Aorta (tissue), 5 donors: ENCODE measurements at places on chromosomes 6 and 20. TPM values are rescaled to one million over a fixed set of nuclear protein-coding genes. Genes with fewer than 3 reads are reported as not detected.

GRCh38 chr6:92723390-92723931 lies 695.9 kb downstream of the EPHA7 start:
- DNase-seq = no peak

- DNase-seq = no peak
Measured at GRCh38 chr6:8079126-8079525, 14.9 kb upstream of the BLOC1S5 start.

GRCh38 chr6:120871416-120872261 lies 462.6 kb downstream of the TBC1D32 start:
- DNase-seq = peak; percentile 42

- no peak for DNase-seq
Measured at GRCh38 chr6:259901-260508, 32.3 kb upstream of the DUSP22 start.

GRCh38 chr6:81820980-81821379 lies 68.5 kb upstream of the TENT5A start:
- DNase-seq = no peak

- no peak for DNase-seq
Measured at GRCh38 chr6:6650839-6651238, 62.3 kb downstream of the LY86 start.

- DNase-seq = no peak
Measured at GRCh38 chr6:158894193-158894592, 75.0 kb upstream of the EZR start.

GRCh38 chr6:132927713-132928112 lies 113.3 kb downstream of the RPS12 start:
- no peak for DNase-seq

GRCh38 chr6:125423047-125423446 lies 121.3 kb upstream of the HDDC2 start:
- no peak for DNase-seq

GRCh38 chr6:83313882-83314281 lies 117.0 kb downstream of the ME1 start:
- no peak for DNase-seq

DNA sequence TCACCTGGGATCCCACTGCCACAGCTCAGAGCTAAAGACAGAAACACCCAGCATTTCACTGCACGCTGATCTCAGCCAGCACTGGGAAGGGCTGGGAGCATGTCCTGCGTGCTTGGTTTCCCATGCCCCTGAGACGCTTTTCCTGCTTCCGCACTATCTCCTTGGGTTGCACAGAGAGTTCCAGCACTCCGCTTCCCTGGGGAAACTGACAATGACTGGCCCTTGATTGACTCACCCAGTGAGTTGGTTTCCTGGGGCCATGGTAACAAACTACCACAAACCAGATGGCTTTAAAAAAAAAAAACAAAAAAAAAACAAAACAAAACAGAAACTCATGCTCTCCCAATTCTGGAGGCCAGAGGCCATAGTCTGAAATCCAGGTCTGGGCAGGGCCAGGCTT lies 14.8 kb upstream of the MAS1L start:
- no peak for DNase-seq

DNA sequence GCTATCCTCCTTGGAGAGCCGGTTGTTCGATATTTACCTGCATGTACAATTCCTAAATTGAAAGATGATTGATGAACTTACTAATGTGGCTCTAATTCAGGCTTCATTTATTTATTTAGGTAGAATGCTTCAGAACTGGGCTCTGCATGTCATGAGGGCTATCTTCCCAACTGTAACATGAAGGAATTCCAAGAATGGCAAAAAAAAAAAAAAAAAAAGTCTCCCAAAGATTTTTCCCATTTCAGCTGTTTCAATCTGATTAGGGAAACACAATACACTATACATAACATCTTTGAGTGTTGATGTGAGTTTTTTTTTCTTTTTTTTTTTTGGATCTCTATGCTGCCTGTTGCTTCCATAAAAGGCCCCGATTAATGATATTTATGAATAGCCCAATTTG lies 120.1 kb upstream of the SHLD1 start:
- no peak for DNase-seq

DNA sequence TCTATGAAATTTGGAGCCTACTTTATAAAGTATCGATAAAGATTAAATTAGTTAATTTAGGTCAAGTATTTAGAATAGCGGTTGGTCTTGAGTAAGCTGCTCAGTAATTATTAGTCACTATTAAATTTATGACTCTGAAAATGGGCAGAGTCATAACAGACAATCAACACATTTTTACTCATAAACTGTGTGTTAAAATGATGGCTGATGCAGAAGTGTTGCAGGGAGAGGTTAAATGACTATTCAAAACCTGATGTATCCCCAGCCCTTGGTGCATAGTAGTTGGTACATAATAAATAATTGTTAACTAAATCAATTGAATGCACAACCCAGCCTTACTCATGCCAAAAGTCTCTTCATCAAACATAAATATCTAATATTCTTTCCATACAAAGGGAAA lies 30.6 kb downstream of the HIVEP2 start:
- DNase-seq = no peak

- DNase-seq = no peak
Measured at GRCh38 chr6:47716207-47716606, 17.8 kb downstream of the ADGRF4 start.

GRCh38 chr20:39338469-39339376 lies 376.6 kb downstream of the DHX35 start:
- DNase-seq = no peak

GRCh38 chr6:145427232-145427631 lies 308.1 kb downstream of the EPM2A start:
- DNase-seq = no peak

DNA sequence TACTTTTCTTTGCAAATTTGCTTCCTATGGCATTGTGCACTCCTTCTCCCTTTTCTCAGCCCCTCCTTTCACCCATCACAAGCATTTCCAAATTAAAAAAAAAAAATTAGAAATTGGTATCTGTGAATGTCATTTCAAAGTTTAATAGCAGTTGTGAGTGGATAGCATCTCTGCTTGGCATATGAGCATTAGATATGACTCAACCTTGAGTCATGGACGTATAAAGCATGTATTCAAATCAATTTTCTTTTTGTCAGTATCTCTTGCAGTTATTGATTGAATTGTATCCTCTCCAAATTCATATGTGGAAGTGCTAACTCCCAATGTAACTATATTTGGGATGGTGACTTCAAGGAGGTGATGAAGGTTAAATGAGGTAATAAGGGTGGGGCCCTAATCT lies 60.1 kb upstream of the MAP3K7 start:
- no peak for DNase-seq

DNA sequence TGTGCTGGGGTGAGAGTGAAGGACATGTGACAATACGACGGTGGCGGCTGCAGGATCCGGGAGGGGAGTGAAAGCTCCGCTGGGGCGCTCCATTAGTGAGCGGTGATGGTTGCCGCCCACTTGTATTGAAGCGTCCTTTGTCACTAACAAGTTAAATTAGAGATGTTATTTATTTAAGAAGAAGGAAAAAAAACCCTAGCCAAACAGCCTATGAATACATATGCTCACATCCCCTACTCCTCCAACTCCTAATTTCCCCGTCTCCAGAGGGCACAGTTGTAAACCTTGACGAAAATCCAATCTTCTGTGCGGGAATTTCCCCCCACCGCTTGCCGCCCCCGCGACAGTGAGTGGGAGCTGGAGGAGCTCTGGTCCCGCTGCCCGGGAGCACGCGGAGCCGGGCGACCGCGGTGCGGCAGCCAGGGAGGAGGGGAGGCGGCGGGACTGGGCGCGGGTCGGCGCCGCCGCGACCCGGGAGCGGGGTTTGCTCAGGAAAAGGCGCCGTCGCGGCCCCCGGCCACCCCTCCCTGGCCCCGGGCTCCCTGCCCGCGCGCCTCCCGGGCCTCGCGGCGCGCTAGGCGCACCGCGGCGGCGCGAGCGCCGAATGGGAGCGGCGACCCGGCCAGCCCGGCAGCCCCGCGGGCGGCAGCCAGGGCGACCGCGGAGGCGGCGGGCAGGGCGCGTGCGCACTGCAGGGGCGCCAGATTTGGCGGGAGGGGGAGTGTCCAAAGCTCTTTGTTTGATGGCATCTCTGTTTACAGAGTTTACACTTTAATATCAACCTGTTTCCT lies at the start of gene MYB:
MYB (plus strand) TSS at position 767 of the 791 bp plus-strand sequence. CDS start 206 bp downstream, outside the sequence.
- peak; percentile 57 for DNase-seq

- DNase-seq = no peak
Measured at GRCh38 chr6:160217073-160217472, 41.5 kb downstream of the SLC22A2 start.

DNA sequence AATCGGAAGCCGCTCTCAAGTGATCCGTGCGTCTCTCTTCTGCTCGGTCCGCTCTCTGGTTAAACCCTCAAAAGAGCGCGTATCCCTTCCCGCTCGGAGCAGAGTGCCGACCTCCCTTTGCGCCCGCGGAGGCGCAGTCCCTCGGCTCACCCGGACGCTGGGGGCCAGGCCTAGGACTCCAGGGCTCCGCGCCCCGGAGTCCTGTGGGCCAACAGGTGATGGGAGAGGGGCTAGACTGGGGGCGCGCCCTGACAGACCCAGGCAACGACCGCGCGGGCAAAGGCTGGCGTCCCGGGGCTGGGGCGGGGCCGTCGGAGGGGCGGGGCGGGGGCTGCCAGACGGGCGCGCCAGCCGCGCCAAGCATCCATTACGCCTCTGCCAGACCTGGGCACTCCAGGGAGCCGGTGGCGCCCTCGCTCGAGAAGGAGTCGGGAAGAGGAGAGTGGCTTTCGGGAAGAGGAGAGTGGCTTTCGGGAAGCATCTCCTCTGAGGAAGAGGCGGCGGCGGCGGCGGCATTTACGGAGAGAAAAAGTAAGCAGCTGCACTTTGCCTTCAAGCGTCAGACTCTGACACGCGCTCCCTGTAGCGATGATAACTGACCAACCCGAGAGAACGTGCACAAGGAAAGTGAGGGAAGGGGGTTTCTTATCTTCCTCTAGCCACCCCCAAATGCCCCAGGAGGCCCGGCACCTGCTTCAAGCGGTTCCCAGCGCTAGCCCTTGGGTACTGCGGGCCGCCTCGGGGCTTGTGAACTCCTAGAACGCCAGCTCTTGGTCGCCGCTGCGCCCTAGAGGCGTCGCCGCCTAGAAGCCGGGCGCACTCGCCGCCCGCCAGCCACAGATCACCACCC lies 2.6 kb downstream of the EPHA7 start:
- peak; percentile 41 for DNase-seq

GRCh38 chr20:51237278-51237677 lies 214.4 kb upstream of the KCNG1 start:
- no peak for DNase-seq

GRCh38 chr20:32206760-32207625 lies 550 bp downstream of the PLAGL2 start:
- no peak for DNase-seq

GRCh38 chr6:3356824-3357420 lies 98.2 kb downstream of the PSMG4 start:
- DNase-seq = peak; percentile 20

DNA sequence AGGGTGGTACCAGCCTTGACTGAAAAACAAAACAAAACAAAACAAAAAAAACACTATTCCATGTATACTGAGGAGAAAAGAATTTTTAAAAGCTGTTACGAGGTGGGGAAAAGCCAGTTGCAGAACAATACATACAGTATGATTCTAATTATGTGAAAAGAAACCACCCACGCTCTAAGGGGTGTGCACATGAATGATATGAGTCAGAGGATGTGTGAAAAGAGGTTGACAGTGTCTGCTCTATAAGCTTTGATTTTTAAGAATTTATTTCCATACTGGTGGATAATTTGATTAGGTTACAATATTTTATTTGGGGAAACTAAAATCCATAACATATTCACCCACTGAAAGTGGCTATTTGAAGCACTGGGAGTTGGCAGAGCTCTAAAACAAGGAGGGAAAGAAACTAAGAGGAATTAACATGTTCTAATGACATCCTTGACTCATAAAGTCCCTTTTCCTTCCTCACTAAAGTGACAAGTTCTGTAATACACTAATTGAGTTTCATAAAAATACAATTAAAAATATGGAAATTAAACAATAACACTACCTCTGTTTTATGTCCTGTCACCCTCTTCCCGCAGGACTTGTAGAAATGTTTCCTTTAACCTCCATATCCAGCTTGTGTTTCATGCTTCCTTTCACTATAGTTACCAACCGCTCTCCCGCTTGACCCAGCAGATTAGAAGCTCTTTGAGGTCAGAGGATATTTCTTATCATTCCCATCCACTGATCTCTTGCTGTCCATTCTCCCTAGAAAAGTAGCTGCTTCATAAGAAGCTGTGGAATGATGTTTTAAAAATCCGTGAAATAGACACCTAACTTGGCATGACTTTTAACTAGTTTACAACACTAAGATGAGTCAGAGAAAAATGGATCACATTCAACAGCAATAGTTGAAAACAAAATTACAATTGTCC lies 118.6 kb upstream of the CCDC28A start:
- DNase-seq = no peak

GRCh38 chr6:32492351-32492750 lies 37.7 kb downstream of the HLA-DRB5 start:
- DNase-seq = no peak

- DNase-seq = peak; percentile 57
Measured at GRCh38 chr20:50313827-50314677, 123.4 kb downstream of the CEBPB start.

DNA sequence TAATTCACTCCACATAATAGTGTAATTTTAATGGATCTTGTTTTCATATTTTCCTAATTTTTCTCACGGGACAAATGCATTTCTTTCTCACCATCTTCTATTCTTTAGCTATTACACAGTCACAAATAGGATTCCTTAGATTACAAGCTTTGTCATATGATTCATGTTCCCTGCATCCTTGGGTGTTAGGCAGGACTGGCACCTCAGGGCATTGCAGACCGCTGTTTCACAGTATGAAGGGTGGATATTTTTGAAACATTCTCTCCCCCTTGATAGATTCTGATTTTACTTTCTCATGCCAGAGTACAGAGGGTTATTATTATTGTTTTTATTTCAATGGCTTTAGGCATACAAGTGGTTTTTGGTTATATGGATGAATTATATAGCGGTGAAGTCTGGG lies 602.5 kb downstream of the PHF3 start:
- no peak for DNase-seq

DNA sequence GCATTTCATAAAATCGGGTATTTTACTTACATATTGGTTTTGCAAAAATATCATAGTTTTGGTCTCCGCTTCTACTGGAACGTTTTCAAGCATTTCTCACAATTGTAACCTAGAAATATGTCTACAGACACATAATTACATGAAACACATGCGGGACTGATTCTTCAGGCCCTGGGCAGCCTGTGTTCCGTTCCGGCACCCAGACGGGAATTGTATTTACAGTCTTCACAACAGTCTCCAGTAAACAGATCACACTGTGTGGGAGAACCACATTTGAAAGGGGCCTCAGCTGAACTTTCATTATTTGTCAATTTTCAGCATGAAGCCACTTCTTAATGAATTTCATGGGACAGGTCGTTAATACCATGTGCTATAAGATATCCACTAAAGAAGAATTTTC lies 196.9 kb downstream of the DST start:
- no peak for DNase-seq

The PAK5 gene
- polyA plus RNA-seq = 0.08 TPM

The CAP2 gene
- polyA plus RNA-seq = 22.7 TPM

The TMX4 gene
- 15.8 TPM for polyA plus RNA-seq

The COL11A2 gene
- polyA plus RNA-seq = 0.13 TPM

The OR2H1 gene
- not detected for polyA plus RNA-seq

The MEI4 gene
- polyA plus RNA-seq = 0.13 TPM

The HLA-DOB gene
- polyA plus RNA-seq = 0.26 TPM

The DNPH1 gene
- 87.4 TPM for polyA plus RNA-seq

The BMP2 gene
- 1.3 TPM for polyA plus RNA-seq

The PNPLA1 gene
- polyA plus RNA-seq = not detected

The PM20D2 gene
- polyA plus RNA-seq = 15.0 TPM

The C20orf141 gene
- not detected for polyA plus RNA-seq

The SLC12A5 gene
- polyA plus RNA-seq = not detected

The MYH7B gene
- polyA plus RNA-seq = 0.13 TPM

The C20orf144 gene
- polyA plus RNA-seq = not detected

The TAGAP gene
- polyA plus RNA-seq = 0.23 TPM
